ENCODE measurements at places on chromosomes 3 and 15.

- DNase-seq = no peak
Measured at GRCh38 chr3:104956620-104957345, 409.9 kb upstream of the ALCAM start.

DNA sequence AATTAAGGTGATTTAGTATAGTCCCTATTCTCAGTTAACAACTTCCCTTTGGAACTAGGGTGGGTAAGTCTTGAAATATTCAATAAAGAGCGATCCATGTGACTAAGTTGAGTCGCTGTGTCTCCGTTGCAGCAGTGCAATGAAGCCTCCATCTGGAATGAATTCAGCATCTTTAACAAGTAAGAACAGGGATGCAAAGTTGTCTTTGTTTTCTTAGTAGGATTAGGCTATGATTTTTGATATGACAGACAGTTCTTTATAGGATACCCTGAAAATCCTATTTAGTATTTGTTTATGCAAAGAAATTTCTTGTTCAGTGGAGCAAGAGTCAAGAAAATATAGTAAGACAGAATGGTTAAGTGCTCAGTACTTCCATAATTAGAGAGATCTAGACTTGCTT, 52.7 kb downstream of the RBMS3 start:
- DNase-seq = no peak

- DNase-seq = no peak
Measured at GRCh38 chr3:89072642-89073041, 34.8 kb upstream of the EPHA3 start.

GRCh38 chr3:25542492-25543039, 114.5 kb downstream of the RARB start:
- DNase-seq = no peak

DNA sequence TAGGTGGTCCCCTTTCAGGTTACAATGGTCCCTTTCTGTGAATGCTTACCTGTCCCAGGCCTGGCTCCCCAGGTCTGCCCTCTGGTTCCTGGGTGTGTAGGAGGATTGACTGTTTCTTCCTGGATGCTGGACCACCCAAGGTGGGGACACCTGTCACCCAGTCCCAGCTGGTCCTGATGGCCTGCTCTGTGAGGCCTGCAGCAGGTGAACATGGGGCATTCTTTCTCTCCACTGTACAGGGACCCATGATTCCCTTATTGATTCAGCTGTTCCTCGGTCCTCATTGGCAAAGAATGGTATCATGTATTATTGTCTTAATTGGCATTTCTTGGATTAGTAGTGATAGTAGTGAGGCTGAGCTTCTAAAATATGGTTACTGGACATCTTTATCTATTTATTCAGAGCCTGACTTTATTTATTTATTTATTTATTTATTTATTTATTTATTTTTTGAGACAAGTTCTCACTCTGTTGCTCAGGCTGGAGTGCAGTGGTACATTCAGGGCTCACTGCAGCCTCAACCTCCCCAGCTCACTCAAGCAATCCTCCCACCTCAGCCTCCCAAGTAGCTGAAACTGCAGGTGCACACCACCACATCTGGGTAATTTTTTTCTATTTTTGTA, 8.8 kb upstream of the DNAJA4 start:
- no peak for DNase-seq

Data from NCI-H2081 treated with DMSO at 0.1 percent for 48 hours (cell line).